Hematopoietic multipotent progenitor cell treated with erythropoietin and hydrocortisone succinate and interleukin-3 and kit ligand, for 8 days (in vitro differentiated cells): ENCODE measurements at places on chromosomes 5 and 9.

DNA sequence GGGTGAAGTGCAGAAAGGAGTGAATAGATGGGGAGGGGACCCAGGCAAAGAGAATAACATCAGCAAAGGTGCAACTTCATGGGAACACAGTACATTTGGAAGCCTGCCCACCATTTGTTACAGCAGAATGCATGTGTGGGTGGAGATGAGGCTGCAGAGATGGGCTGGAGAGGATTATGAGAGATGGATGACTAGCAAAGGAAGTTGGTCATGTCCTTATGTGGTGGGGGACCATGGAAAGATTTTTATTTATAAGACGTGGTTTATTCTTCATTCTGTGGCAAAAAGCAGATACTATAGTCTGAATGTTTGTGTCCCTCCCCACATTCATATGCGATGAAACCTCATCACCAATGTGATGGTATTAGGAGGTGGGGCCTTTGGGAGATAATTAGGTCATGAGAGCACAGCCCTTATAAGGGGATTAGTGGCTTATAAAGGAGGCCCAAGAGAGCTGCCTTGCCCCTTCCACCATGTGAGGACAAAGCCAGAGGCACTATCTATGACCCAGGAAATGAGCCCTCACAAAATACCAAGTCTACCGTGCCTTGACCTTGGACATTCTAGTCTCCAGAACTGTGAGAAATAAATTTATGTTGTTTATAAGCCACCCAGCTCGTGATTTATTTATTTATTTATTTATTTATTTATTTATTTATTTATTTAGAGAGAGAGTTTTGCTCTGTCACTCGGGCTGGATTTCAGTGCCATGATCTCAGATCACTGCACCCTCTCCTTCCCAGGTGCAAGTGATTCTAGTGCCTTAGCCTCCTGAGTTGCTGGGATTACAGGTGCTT is 483.7 kb downstream of the RAB3C start:
- DNase-seq: no peak

GRCh38 chr9:8381601-8382000 is 582.0 kb upstream of the DMAC1 start:
- no peak for DNase-seq

DNA sequence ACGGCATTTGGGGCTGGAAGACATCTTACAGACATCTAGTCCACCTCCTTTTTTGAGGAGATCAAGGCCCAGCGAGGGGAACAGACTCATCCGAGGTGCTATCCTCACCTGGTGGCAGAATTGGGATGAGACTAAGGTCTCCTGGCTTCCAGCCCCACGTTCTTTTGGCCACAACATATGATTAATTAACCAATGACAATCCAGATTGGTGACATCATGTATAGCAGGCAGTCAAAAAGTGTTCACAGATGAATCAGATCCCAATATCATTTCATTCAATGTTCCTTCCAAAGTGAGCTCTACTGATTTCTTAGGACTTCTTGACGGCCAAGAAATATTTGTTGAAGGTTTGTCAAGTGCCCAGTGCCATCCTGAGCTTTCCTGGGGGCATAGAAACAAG is 3.9 kb downstream of the CFAP77 start:
- DNase-seq: no peak

- DNase-seq: no peak
Measured at GRCh38 chr5:123949807-123950340, 437.9 kb downstream of the CSNK1G3 start.

GRCh38 chr5:91598216-91598615 is 215.1 kb upstream of the ARRDC3 start:
- no peak for DNase-seq

- no peak for DNase-seq
Measured at GRCh38 chr5:176944268-176944667, 45.1 kb upstream of the HK3 start.

DNA sequence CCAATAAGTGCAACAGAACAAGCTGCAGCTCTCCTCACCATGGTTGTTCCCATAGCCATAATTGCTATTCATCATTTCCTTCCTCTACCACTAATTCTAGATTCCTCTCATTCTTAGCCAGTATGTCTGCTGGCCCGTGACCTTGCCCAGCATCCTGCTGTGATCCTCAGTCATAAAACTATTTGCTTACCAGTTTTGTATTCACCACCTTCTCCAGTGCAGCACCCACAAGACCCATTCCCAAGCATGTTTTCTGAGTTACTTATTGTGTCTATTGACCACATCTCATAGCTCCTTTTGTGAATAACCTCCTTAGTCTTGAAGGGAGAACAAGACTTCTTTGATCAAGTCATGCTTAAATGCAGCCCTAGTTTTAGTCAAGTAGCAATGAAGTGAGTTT is 488.0 kb upstream of the CTNND2 start:
- DNase-seq: no peak

GRCh38 chr5:53116597-53116996 is 7.0 kb upstream of the MOCS2 start:
- DNase-seq: no peak

DNA sequence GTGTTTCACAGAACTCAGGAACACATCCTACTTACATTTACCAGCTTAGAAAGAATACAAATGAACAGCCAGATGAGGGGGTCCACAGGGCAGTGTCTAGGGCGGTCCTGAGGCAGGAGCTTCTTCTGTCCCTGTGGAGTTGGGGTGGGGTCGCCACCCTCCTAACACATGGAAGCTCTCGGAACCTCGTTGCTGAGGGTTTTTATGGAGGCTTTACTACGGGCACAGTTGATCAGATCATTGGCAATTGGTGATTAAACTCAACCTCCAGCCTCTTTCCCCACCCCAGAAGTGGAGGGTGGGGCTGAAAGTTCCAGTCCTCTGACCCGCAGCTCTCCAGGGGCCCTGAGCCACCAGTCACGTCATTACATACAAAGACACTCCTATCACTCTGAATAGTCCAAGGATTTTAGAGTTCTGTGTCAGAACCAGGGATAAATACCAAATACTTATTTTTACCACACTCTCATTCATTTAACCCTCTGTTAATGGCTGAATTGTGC is 156.9 kb downstream of the COL23A1 start:
- DNase-seq: no peak

- no peak for DNase-seq
Measured at GRCh38 chr9:95772320-95773052, 103.0 kb upstream of the ERCC6L2 start.

DNA sequence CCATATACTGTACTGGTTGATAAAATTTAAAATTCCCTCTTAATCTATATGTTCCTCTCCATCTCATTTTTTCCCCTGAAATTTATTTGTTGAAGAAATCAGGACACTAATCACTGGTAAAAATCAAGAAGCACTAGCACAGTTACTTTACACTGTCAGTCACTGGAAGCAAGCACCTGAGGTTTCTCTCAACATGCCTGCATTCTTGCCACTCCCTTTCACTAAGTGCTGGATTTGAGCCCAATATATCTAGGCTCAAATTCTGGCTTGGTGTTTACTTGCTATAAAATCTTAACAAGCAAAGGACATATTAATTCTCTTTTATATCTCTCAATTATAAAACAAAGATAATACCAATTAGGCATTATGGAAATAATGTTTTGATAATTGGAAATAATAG is 58.6 kb downstream of the DIAPH1 start:
- no peak for DNase-seq

DNA sequence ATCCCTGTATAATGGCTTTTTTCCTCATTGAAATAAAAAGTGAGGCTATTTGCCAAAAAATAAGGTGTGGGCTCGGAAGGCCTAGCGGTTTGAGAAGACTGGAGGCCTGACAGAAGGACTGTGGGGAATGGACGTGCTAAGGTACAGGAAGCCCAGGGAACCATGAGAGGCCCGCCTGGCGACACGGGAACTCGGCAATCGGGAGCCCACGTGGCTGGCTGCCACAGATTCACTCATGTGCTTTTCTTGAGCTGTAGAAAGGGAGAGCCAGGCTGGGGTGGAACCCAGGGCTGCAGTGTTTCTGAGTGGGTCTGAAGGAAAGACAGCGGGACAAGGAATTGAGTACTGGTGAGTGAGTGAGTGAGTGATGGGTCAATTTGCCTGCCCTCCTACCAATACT is 11.9 kb upstream of the DDX41 start:
- no peak for DNase-seq

- no peak for DNase-seq
Measured at GRCh38 chr9:90999425-91000397, 198.1 kb downstream of the SYK start.

DNA sequence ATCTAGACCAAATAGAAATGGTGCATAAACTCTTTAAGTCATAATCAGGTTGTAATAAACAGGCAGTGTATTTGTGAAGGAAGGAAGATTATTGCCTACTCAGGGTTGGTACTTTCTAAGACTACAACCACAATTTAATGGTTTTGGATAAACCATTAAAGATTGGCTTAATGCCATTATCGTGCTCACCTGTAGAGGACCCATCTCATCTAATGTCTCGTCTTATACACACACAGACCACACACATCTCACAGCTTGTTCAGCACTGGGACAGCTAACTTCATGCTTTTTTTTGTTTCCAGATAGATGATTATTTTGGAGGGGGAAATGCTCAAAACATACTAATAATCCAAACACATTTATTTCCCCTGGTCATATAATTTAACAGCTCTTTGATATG is 175.7 kb upstream of the SLC12A2 start:
- DNase-seq: no peak

DNA sequence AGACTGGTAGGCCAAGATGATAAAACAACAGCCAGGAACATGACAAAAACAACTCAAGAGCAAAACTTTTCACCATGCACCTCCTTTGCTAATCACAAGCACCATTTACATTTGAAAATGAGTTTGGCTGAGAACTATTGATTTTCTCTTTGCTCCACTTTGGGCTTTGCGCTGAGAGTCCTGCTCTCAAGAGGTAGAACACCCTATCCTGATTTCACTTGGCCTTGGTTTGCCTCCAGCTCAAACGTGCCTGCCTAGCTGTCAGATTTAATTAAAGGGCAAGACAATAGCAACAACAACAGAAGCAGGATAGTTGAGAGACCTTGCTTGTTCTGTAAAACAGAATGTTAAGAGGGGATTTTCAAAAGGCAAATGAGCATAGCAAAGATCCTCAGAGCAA is 128.2 kb upstream of the ASTN2 start:
- no peak for DNase-seq

GRCh38 chr5:37638897-37639296 is 200.9 kb downstream of the GDNF start:
- DNase-seq: no peak

DNA sequence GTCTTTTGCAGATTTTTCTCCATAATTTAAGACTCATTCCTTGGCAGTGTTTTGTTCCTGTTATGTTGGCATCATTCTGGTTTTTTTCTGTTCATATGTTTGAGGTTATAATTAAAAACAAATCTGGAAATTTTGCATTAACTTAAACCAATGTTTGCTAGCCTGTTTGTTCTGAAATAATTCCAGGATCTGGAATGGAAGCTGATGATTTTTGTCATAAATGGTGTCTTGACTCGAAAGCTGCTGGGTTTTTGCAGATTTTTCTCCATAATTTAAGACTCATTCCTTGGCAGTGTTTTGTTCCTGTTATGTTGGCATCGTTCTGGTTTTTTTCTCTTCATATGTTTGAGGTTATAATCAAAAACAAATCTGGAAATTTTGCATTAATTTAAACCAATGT is 318.7 kb upstream of the IRX4 start:
- no peak for DNase-seq

- DNase-seq: peak; percentile 67
Measured at GRCh38 chr5:75608870-75609269, 2.4 kb upstream of the ANKDD1B start.

DNA sequence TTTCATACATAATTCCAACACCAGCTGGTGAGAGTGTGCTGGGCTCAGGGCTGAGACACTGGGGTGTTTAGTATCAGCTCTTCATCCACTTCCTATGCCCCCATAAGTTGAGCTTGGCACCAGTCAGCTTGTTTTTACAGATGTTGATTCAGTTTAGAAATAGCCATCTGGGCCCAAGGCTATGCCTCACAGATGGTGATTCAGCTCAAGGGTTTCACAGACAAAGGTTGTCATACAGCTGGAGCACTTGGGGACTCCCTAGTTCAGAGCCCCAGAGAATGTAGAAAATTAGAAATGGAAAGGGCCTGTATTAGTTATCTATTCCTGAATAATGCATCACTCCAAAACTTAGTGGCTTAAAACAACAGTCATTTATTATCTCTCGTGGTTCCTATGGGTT is 10.3 kb upstream of the CRHBP start:
- peak; percentile 23 for DNase-seq

DNA sequence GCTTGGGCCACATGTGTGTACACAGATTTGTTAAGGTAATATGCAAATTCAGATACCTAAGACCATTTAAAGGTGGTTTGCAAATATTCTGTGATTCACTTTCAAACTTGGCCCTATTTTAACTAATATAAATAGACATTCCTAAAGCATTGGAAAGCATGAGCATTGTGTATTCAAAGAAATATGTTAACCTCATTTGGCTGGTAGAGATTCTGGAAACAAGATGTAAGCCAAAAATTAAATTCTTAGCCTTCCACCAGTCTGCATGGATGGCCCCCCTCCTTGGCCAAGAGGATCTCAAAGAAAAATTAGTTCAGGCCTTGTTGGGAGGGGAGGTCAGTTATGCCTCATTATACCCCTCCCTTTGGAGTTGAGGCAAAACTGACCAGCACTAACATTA is 38.7 kb upstream of the C6 start:
- no peak for DNase-seq

- DNase-seq: no peak
Measured at GRCh38 chr9:131409458-131409992, 15.6 kb downstream of the PRRC2B start.

- no peak for DNase-seq
Measured at GRCh38 chr5:144151026-144151425, 19.4 kb downstream of the YIPF5 start.

DNA sequence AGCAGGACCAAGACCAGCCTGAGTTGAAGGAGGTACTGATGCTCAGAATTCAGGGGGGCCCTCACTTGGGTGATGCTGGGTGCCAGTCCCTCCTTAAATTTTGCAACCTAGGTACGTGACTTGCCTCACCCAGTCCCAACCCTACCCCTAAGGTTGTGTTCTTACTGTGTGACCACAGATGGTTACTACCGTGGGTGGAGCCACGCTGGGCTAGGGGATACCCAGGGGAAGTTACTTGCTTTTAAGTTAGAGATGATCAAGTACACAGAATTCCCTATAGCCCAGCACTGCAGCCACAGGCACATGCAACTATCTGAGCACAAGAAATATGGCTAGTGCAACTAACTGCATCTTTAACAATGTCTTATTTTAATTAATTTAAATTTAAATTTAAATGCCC is 32.9 kb downstream of the NXNL2 start:
- DNase-seq: no peak

GRCh38 chr9:110141227-110141793 is 66.6 kb downstream of the C9orf152 start:
- DNase-seq: no peak

- no peak for DNase-seq
Measured at GRCh38 chr9:94479757-94480156, 75.1 kb upstream of the PCAT7 start.

GRCh38 chr5:20113031-20113715 is 125.2 kb upstream of the CDH18 start:
- DNase-seq: no peak

GRCh38 chr5:132586063-132586462 is 29.3 kb downstream of the RAD50 start:
- no peak for DNase-seq
